ENCODE measurements at places on chromosomes 11 and 22.
A peak's percentile ranks its signal among the peaks of the same experiment; 100 is the strongest.

DNA sequence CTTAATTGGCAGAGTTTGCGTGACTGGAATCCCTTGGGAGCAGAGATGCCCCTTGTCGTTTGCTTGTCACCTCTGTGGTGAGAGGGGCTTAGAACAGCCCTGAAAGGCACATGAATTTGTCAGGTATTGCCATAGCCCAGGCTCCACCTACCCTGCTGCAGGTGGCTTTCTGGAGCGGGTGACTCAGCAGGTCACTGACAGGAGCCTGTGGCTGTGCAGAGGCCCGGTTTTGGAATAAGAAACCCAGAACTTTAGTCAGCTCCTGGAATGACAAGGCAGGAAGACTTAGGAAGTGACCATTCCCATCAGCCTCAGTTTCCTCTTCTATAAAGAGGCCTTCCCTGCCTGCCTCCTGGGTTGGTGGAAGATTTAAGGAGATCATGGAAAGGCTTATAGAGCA lies 539.7 kb downstream of the INSC start:
- no peak for DNase-seq

DNA sequence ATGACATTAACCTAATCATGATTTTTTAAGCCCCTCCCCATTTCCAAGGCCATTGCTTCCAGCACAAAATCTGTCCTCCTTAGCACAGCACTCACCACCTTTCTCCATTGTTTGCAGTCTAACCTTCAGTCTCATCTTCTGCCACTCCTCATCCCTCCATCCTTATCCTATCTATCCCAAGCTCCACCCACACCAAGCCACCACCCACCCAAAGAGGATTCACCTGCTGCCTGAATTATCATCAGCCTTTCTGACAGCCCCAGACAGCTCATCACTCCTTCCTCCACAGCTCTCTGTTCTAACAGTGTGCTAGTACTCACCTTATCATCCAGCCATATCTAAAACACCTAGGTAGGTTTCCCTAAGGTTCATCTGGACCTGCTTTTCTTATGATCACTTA lies 20.7 kb upstream of the SMCO4 start:
- no peak for DNase-seq

DNA sequence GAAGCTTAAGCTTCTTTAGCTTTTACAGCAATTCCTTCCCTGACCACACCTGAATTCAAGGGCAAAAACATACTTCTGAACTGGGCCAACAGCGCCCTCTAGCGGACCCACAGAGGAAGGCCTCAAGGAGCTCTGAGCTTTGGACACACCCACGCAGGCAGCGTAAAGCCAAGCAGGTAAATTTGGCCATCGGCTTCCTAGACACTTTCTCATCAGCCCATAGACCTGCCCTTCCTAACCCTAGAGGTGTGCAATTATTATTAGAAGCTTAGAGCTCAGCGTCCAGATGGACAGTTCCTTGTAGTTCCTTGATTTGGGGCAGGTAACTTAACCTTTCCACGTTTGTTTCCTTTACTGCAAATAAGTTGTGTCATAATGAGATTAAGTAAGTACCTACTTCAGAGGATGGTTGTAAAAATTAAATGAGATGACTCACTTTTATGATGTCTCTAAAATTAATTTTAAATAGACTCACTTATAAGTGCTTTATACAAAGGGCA lies 25.7 kb upstream of the HMGXB4 start:
- peak; percentile 77 for DNase-seq

DNA sequence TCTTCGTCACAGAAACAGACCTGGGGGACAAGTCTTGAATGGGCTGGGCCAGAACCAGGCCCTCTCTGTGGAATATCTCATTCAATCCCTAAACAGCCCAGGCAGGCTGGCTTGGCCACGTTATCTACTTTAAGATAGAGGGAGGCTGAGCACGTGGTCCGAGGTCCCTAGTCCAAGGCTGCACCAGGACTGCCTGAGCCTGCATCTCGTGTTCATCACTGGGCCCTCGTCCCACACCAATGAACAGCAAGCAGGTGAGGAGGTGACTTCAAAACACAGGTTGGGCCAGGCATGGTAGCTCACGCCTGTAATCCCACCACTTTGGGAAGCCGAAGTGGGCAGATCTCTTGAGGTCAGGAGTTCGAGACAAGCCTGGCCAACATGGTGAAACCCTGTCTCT lies 20.3 kb upstream of the FGF3 start:
- DNase-seq: no peak

GRCh38 chr11:134044514-134045284 lies 24.2 kb upstream of the JAM3 start:
- DNase-seq: no peak

GRCh38 chr11:83836883-83837654 lies 550.9 kb upstream of the CCDC90B start:
- peak; percentile 51 for DNase-seq

DNA sequence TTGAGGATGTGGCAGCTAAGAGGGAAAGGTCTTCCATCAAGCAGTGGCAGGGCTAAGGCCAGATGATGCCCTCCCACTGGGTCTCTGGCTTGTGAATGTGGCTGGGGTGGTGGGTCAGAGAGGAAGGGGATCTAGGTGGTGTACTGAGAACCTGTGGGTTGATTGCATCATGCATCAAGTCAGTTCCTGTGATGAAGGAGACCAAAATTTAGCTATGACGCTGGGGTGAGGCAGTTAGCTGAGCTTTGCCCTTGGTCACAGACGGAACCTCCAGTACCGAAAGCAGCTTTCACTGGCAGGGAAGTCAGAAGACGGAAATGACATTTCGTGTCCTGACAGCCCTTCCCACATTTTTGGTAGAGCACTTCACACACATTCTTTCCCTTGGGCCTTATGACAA lies 20.7 kb downstream of the ATG16L2 start:
- DNase-seq: no peak

- peak; percentile 54 for DNase-seq
These were observed 2.9 kb upstream of the ABCC8 start for GRCh38 chr11:17479284-17480214.

GRCh38 chr22:46931414-46931813 lies 169.0 kb downstream of the TBC1D22A start:
- no peak for DNase-seq

DNA sequence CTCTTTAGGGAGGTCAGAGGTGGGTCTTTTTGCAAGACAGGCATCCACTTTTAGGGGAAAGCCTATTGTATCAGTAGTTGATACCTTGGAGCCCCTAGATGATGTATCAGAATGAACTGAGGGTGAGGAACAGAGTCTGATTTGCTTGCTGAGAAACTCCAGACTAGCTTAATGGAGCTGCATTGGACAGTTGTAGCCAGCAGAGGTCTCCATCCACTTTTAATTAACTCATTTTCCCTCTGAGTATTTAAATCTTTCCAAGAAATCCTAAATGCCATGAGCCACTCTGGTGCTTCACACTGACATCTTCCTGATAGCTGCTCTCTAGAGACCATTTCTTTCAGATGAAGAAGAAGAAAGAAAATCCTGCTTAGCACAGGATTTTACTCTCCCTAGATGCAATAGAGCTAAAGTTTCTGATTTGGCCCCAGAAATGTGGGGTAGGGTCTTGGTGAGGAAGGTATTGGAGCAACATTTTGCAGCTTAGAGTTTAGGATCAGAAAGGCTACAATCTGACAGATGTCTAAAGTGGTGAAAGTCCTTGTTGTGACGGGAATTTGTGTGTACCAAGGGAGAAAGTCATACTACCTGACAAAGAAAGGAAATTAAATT lies 38.0 kb downstream of the EXT2 start:
- DNase-seq: peak; percentile 6

DNA sequence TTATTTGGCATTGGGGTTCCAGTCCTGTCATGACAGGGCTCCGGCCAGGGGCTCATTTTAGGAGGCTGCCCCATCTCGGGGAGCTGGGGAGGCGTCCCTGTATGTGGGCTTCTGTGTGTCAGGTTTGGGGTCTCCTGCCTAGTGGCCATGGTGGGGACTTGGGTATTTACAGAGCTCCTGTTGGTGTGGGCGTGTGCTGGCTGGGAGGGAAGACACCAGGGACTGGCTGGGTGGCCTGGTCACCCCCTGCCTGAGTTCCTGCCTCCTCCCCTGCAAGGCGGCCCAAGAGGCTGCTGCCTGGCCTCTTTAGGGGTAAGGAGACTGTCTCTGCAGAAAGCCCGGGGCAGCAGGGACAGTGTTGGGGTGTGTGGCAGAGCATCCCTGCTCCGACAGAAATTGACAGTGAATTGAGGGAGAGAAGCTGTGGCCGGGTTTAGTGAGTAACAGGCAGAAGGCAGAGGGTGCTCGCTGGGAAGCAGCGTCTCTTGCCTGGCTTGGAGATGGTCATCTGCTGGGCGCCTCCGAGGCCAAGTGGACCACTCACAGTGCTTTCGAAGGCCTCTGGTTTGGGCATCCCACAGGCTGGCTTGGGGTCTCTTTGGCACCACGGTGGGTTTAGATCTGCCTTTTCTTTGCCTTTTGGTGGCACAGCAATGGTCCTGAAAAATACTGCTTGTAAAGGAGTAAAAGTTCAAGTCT lies 40.3 kb upstream of the GRAMD4 start:
- no peak for DNase-seq

- DNase-seq: no peak
These were observed 568.6 kb upstream of the CADM1 start for GRCh38 chr11:116072601-116073410.

DNA sequence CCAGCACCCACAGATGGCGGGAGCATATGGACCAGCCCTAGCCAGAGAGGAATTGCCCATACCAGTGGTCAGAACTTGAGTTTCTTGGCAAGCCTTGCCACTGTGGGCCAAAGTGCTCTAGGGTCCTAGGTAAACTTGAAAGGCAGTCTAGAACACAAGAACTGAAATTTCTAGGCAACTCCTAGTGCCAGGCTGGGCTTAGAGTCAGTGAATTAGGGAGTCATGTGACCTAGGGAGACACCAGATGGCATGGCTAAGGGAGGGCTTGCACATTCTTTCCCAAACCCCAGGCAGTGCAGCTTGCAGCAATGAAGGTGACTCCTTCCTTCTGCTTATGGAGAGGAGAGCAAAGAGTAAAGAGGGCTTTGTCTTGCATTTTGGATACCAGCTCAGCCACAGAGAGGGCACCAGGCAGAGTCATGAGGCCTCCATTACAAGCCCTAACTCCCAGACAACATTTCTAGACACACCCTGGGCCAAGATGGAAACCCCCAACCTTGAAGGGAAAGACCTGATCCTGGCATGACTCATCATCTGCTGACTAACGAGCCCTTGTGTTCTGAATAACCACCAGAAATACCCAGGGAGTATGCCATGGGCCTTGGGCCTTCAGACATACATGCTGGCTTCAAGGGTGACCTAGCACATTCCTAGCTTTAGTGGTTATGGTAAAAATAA lies 19.2 kb upstream of the OR56A3 start:
- no peak for DNase-seq

- DNase-seq: no peak
These were observed 11.9 kb upstream of the CSF2RB start for GRCh38 chr22:36901411-36902142.

GRCh38 chr11:46858920-46859546 lies 13.0 kb upstream of the CKAP5 start:
- no peak for DNase-seq

- no peak for DNase-seq
These were observed 92.6 kb upstream of the TP53AIP1 start for GRCh38 chr11:129035244-129035643.

DNA sequence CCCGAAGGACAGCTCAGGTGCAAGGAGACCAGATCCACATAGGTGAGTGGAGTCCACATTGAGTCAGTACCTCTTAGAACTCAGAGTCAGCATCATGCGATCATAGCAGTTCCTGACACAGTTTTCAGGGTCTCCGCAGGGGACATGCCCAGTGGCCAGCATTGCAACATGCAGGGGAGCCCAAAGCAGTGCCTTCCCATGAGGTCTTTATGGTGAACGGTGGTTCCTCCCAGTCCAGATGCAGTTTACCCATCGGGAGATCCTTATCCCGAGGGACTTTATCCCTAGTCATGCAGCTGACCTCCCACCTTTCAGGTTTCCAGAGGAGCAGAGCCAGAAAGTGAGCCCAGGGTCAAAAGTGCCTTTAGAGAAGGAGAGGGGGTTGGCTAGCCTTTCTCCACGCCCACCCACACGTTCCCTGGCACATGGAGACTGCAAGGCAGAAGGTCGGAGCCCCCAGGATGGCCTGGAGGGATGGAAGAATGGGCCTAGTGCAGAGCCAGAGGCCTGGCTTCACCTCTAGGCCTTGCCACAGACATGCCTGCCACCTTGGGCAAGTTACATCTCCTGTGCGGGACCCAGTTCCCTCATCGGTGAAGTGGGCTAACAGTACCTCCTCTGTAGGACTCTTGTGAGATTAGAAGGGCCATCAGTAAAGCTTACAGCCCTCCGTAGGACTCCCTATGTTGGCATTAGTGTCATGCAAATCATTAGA lies 6.4 kb downstream of the KCTD17 start:
- no peak for DNase-seq

DNA sequence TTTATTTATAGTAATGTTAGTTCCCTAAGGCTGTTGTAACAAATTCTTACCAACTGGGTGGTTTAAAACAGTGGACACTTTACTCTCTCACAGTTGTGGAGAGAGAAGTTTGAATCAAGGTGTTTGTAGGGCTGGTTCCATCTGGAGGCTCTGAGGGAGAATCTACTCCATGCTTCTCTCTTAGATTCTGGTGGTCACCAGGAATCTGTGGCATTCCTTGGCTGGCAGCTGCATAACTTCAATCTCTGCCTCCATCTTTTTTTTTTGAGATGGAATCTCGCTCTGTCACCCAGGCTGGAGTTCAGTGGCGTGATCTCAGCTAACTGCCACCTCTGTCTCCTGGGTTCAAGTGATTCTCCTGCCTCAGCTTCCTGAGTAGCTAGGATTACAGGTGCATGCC lies 46.3 kb downstream of the LDLRAD3 start:
- DNase-seq: no peak

DNA sequence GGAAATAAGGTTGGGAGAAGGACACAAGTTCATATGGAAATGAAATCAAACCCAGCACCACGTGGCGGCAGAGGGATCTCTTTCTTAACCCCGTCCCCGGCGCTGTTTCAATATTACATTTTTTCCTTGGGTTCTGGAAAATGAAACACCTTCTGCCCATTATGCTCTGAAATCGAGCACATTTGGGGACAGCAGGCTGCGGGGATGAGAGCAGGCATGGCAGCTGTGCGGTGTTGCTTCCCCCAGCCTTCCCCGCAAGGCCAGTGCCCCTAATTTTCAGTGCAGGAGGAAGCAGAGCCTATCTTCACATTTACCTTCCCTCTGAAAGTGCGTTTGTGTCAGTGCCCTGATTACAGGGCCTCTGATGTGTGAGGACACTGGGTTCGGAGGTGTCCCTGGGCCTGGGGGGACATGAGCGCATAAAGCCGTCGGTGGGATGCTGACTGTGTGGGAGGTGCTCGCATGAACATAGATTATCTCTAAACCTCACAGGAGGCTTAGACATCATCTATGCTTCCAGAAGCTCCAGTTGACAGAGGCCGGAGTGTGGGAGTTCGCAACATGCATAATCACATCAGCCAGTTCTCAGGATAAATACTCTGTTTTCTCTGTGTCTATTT lies 921.3 kb downstream of the BRD1 start:
- DNase-seq: no peak
